ENCODE measurements at places on chromosomes 4 and X.

GRCh38 chr4:106364282-106364681 lies 4.3 kb downstream of the GIMD1 start:
- DNase-seq = no peak

DNA sequence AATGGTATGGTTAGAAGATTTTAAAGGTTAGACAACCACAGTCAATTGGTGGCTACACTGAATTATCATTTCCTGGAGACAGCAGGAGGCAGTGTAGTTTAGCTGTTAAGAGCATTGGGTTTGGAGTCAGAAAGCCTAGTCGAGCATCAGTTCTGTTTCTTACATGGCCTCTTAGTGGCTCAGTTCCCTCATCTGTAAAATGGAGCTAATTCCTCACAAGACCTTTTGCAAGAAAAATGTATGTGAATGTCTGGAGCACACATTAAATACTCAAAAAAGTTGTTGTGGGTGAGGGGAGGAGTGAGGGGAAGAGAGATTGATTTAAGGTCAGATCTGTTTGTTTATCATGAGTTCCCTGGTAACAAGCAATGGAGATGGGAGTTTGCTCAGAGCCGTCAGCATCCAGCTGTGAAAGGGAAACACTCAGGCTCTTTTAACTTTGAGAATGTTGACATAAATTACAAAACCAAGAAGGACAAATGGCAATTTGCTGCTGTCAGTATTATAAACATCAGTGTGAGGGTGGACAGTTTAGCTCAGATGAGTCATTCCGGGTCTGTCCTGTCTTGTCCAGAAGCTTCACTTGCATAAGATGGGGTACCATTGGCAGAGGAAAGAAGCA lies 98.2 kb upstream of the PGRMC2 start:
- no peak for DNase-seq

GRCh38 chr4:108043526-108043925 lies 53.8 kb downstream of the HADH start:
- no peak for DNase-seq

DNA sequence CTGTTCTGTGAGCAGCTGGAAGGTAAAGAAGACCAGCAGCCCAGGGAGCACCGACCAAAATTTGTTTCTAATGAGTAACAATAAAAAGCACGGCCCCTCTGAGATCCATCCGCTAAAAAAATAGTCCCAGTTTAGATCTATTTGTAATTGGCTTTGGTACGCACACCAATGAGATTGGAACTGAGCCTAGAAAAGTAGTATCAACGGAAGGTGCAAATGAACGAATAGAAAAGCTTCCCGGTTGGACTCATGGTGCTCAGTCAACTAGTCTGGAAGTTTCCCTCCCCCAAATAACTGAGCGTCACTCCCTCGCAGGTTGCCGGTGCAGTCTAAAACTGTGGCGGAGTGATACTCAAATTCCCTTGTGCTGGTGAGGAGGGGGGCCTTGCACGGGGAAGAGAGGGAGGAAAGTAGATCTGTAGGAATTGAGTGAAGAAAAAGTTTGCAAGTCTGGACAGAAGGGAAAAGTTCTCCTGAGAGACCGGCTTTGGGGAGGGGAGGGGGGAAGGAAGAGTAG lies at the start of gene COL4A5:
COL4A5 (plus strand) TSS at position 413 of the 517 bp plus-strand sequence. CDS start 288 bp downstream, outside the sequence.
- DNase-seq = no peak

DNA sequence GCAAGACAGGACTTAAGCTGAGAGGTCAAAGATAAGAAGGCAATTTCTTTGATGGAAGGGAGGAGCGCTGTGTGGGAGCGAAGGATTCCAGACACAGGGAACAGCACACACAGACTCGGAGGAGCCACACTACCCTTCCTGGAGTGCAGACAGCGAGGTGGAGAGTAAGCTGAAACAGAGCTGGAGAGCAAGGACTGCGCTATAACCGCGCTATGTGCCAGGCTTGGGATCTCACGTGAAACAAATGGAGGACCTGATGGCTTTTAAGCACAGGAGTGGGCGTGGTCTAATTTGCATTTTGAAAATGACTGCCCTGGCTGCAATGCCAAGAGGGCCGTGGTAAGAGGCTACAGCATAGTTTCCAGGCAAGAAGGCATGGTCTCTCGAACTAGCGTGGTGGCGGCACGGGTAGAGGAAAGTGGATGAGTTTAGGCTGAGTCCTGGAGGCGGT lies 113.9 kb upstream of the SORBS2 start:
- DNase-seq = no peak

DNA sequence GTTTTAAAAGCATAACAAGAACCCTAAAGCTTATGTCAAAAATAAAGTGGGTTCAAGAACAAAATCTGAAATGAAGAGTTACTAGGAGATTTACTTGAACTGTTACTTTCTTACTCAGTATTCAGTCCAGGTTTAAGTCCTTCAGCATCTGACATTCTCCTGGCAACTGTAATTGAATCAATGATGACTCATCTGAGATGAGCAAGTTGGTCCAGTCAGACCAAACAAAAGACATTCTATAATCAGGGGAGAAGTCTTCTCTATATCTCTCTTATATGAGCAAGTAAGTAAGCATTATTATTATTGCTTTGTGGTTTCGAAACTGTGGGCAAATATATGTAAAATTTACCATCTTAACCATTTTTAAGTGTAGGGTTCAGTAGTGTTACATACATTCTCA lies 34.6 kb downstream of the MAP9 start:
- DNase-seq = no peak

- no peak for DNase-seq
Observed at GRCh38 chrX:15939737-15940136, 85.1 kb upstream of the AP1S2 start.

GRCh38 chrX:9566150-9566621 lies 101.3 kb downstream of the TBL1X start:
- peak; percentile 3 for DNase-seq

DNA sequence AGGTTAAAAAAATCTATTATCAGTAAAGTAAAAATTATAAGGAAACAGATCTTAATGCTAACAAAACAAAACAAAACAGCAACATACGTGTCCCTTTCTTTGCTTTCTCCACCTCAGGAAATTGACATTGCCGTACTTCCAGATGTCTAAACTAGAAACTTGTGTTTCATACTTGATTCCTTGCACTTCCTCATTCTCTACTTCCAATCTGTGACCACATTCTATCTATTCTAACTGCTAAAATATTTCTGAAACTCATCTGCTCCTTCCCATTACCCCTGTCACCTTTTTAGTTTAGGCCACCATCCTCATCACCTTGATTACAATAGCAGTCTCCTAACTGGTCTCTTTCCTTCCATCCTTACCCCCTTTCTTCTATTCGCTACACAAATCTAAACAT lies 22.5 kb upstream of the RPA4 start:
- DNase-seq = no peak

DNA sequence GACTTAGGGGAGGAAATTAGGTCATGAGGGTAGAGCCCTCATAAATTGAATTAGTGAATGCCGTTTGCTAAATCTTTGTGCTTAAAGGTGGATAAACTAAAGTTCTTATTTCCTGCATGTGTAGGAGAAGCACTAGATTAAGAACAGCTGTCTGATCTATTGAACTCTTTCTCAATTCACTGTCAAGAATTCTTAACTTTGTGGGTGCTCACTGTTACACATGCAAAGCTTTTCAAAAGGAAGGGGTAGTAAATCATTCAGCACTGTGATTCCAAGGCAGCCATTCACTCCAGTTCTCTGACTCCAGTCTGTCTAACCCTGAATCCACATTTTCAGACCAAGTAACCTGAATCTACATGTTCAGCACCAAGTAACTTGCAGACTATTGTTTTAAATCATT lies 1520.1 kb downstream of the PCDH18 start:
- no peak for DNase-seq

DNA sequence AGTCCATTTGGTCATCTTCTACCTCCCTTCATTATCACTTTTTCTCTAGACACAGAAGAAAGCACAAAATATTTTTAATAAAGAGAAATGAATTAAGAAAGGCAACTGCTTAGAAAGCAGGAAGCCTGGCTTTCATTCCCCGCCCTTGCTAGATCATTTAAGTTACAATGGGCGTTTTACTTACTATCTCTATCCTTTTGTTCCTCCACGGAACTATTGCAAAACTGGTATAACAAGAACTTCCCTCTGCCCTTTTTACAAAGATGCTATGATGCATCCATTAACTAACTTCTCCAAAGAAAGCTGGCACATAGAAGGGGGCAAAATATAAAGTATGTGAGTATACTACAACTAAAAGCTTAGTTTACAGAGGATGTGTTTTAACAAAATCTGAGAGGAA lies 434.5 kb upstream of the FTHL17 start:
- no peak for DNase-seq

DNA sequence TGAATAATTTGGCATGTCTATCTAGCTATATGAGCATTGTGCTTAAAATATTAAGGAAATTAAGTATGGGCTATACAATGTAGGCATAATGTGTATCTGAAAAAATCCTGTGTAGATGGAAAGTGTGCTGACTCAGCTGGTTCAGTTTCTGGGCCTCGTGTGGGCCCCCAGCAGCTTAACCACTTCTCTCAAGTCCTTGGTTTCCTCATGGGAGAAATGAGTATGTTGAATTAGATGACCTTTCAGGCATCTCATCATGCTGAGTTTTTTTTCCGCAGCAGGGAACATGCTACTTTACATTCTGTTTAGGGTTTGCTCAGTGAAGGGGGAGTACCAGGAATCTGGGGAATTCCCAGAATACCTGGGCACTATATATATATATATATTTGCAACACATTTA lies 30.5 kb downstream of the RHOH start:
- DNase-seq = peak; percentile 53

GRCh38 chrX:41382714-41383645 lies 49.0 kb downstream of the DDX3X start:
- DNase-seq = peak; percentile 64

- DNase-seq = no peak
Observed at GRCh38 chr4:62898115-62898514, 1511.1 kb downstream of the TECRL start.

GRCh38 chr4:75525910-75526309 lies 11.6 kb downstream of the THAP6 start:
- no peak for DNase-seq

GRCh38 chr4:169984173-169984572 lies 42.0 kb downstream of the MFAP3L start:
- no peak for DNase-seq

GRCh38 chrX:47380268-47380667 lies 9.9 kb downstream of the ZNF157 start:
- DNase-seq = peak; percentile 87

- DNase-seq = no peak
Observed at GRCh38 chr4:175716961-175717360, 95.1 kb downstream of the GPM6A start.

DNA sequence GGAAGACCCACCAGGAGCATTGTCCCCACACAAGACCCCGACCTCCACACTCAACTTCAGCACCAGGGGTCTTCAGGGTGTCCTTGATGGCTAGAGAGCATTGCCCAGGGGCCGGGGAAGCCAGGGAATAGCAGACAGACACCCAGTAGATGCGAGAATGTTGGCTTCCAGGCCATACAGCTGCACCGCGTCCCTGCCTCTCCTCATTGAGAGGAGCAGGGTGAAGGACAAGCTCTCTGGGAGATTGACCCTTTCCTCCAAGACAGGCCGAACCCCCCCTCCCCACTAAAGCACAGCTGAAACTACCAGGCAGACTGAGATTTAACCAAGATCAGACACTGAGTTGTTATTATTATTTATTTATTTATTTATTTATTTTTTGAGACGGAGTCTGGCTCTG lies 42.6 kb upstream of the SLC25A4 start:
- no peak for DNase-seq

DNA sequence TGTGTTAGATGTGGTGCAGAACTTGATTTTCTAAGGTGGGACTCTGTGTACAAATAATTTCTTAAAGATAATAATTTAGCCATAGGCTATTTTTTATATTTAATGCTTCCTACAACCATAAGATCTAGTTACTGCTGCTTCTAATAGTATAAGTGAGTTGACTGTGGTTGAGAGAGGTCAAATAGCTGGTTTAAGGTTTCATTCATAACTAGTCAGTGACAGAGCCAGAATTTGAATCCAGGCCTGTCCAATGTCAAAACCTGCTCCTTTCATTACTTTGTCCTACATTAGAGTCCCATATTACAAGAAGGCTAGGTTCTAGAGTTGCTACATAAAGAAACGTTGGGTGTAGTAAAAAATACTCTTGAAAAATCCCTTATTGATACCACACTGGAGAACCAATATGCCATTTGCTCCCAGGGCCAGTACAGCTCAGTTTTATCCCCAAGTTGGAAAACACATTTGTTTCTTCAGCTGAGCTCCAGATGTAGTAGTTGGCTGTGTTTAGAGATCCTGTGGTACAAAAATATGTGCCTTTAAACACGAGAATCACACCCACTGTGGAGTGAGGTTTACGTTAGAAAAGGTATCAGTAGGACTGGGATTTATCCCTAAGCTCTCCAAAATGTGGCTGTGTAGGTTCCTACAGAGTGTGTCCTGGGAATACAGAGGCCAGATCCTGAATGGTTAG lies 84.3 kb downstream of the REPS2 start:
- no peak for DNase-seq

DNA sequence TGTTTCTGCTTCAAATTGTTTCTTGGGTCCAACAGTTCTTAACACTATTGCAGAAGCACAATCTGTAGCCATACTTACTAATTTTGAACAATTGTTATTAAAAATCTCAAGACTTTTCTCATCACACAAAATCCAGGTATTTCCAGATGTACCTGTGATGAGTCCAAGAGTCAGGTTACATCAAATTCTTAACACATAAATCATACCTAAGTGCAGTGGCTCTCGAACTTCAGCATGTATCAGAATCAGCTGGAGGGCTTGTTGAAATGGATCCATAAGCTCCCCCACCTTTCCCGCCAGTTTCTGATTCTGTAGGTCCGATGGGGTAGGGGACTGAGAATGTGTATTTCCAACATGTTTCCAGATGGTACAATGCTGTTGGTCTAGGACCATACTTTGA lies 10.6 kb downstream of the FAM120C start:
- DNase-seq = no peak

DNA sequence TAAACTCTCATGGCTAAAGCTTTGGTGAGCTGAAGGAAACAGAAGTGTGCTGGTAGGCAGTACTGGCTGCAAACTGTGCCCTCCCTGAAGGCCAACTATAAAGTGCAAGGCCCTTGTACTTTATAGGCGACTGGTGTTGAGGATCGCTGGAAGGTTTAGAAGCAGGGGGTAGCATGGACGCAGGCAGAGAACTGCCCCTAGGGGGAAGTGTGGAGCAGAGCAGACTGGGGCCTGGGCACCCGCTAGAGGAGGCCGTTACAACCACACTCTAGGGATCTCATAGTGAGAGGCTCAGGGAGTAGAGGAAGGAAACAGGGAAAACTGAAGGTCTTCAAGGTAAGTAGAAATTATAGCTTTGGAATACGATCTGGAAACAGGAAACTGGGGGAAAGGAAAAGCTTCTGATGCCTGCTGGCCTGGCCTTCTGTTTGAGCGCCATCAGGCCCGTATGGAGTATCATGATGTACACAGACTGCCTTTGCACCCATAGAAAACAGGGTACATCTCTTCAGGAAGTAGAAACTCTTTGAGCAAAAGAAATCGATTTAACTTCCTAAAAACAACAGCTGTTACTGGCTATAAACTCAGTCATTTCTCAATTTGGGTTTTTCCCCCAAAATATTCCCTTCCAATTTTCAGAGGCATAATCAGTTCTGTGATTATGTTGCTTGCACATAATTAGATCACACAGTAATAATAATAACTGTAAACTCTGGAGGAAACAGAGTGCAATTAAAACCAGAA lies 23.9 kb upstream of the TMSB4X start:
- DNase-seq = peak; percentile 81

GRCh38 chr4:156475322-156475721 lies 496.3 kb downstream of the PDGFC start:
- DNase-seq = no peak

- DNase-seq = no peak
Observed at GRCh38 chrX:584572-584971, 46.0 kb upstream of the SHOX start.

- no peak for DNase-seq
Observed at GRCh38 chr4:69485130-69485529, 10.6 kb downstream of the UGT2B4 start.
